Stimulated activated CD8-positive, alpha-beta memory T cell treated with anti-CD3 and anti-CD28 coated beads, Interleukin-2, amount 100 ng/mL, for 1 hour (primary cell): ENCODE measurements at places on chromosomes 7 and 10.

- no peak for DNase-seq
These were observed 90.5 kb upstream of the POM121L12 start for GRCh38 chr7:52944921-52945320.

GRCh38 chr10:9834434-9834833 is 1183.2 kb upstream of the CELF2 start:
- no peak for DNase-seq

- DNase-seq, result no peak
These were observed 973.7 kb downstream of the GATA3 start for GRCh38 chr10:9028231-9028630.

DNA sequence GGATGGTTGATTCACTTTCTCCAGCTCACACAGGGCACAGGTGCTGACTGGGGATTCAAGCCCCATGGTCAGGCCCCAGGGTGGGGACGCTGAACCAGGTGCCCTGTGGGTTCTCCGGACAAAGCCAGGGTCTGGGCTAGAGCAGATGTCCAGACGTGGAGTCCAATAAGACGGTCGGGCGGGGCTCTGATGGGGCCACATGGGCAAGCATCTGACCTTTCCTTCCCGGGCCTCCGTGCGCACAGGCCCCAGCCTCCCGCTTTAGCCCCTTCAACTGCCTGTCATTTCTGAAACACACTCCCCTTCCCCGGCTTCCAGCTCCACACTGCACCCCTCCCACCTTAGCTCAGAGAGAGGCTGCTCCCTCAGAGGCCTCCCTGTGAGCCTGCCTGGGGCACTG is 153.0 kb upstream of the PPP2R2D start:
- DNase-seq, result no peak

- no peak for DNase-seq
These were observed 135.0 kb downstream of the DYNC1I1 start for GRCh38 chr7:95907337-95907736.

DNA sequence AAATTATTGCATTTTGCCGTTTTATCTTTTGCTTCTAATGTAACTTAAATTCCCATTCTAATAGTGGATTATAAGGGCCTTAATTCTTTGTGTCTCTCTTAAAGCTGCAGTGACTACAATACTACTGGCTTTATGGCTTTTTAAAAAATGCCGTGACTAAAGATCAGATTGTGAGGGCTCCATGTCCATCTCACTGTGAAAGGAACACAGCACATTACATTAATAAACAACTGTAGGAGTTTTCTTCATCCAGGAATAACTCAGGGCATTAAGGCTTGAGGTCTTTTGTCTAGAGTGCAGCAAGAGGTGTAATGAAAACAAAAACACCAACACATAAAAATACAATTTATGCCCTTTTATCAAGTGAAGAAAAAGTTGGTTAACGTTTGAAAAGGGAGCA is 205.3 kb downstream of the SKAP2 start:
- DNase-seq, result no peak

GRCh38 chr7:69597278-69598076 is 798 bp upstream of the AUTS2 start:
- DNase-seq, result no peak

DNA sequence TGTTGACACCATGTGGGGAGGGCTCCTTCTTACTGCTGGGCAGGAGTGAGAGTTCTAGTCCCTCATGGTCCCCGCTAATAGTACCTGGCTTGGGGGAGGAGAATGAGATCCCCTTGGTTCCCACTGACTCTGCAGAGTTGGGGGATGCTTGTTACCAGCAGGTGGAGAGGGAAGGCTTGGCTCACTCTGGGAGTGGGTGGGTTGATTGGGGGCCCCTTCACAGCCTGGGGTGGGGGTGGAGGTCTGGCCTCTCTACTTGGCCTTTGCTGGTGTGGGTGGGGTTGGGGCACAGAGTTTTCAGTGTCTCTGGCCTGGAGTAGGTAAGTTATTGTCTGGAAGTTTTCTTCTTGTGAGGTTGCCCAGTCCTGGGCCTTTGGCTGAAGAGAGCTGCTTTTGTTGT is 31.9 kb downstream of the ADCY1 start:
- DNase-seq, result no peak

- no peak for DNase-seq
These were observed 40.7 kb downstream of the ATE1 start for GRCh38 chr10:121886997-121887622.

DNA sequence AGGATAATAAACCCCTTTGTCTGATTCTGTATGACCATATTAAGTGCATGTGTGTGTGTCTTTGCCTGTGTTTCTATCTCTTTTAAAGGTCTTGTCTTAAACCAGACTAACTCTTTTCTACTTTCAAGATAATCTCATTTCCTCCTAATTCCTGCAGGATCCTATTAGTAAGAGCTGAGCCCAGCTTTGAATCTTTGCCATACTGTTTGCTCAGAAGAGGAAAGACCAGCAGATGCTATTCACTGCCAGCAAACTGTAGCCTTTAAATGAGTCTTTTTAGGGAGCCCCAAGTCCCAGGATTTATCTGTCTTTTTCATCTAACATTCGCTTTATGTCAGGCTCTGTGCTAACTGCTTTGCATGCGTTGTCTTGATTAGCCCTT is 2.9 kb downstream of the GPR158 start:
- no peak for DNase-seq
